ENCODE measurements at places on chromosomes 4 and X. TPM values are rescaled to one million over a fixed set of nuclear protein-coding genes. Genes with fewer than 3 reads are reported as not detected.

- no peak overlapping the region for H3K4me3 ChIP-seq
- no peaks in the 10 kb centered on the region for H3K4me1 ChIP-seq
- DNase-seq, result no peak
- no peak overlapping the region for H3K27ac ChIP-seq
- H3K36me3 ChIP-seq, result no peaks in the 10 kb centered on the region
- H3K27me3 ChIP-seq, result no peaks in the 10 kb centered on the region
These were observed 38.4 kb upstream of the SCOC start for GRCh38 chr4:140335076-140335475.

DNA sequence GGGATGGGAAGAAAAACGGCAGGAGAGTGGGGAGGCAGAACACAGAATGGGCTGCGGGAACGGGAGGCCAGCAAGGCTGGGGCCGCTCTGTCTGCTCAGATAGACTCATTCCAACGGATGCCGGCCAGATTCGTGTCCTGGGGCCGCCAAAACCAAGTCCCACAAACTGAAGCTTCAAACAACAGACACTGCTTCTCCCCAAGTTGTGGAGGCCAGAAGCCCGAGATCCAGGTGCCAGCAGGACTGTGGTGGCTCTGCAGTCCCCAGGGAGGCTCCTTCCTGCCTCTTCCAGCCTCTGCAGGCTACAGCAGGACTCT lies 100.6 kb downstream of the ADRA2C start:
- H3K4me3 ChIP-seq, result no peak overlapping the region
- no peak for DNase-seq
- H3K4me1 ChIP-seq, result no peaks in the 10 kb centered on the region
- H3K36me3 ChIP-seq, result no peaks in the 10 kb centered on the region
- H3K27ac ChIP-seq, result no peak overlapping the region

ANAPC10 gene
- total RNA-seq, result 57.1 TPM

GRCh38 chrX:149540131-149540620 lies 636 bp upstream of the EOLA1 start:
- 0 out of 2 replicates have a peak, but pooled peaks cover 2% of the 10 kb centered on the region for H3K4me1 ChIP-seq
- peak overlapping the region; percentile 61 for H3K4me3 ChIP-seq
- H3K27ac ChIP-seq, result peak overlapping the region; percentile 90
- no peaks in the 10 kb centered on the region for H3K27me3 ChIP-seq
- DNase-seq, result no peak

GALNT7 gene
- 24.7 TPM for total RNA-seq

DNA sequence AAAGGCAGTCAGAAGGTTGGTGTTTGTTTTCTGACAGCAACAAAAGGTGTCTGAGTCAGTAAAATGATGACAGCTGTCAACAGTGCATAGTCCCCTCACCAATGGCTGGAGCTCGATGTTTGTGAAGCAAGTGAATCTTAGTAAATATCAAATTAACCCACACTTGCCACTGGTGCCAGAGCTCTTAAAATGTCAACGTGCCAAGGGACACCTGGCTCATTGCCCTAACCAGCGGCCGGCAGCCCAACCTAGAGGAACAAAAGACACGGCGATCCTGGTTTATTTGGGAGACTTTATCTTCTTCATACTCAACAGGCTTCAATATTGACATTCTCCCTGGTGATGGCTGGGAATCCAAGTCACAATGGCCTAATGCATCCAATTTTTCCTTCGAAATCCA lies 143.4 kb downstream of the CPEB2 start:
- no peak overlapping the region for H3K4me3 ChIP-seq
- no peak for DNase-seq
- no peaks in the 10 kb centered on the region for H3K36me3 ChIP-seq
- no peaks in the 10 kb centered on the region for H3K27me3 ChIP-seq

GRCh38 chr4:40046311-40046980 lies 10.2 kb upstream of the N4BP2 start:
- no peak overlapping the region for H3K4me3 ChIP-seq
- no peaks in the 10 kb centered on the region for H3K4me1 ChIP-seq
- H3K27ac ChIP-seq, result no peak overlapping the region
- no peaks in the 10 kb centered on the region for H3K27me3 ChIP-seq
- DNase-seq, result no peak

- H3K4me1 ChIP-seq, result no peaks in the 10 kb centered on the region
- DNase-seq, result no peak
- H3K27ac ChIP-seq, result no peak overlapping the region
- H3K36me3 ChIP-seq, result no peaks in the 10 kb centered on the region
These were observed 81.0 kb upstream of the STIM2 start for GRCh38 chr4:26779674-26780073.

- peak; percentile 3 for DNase-seq
- H3K27ac ChIP-seq, result no peak overlapping the region
- peaks cover 3% of the 10 kb centered on the region for H3K4me1 ChIP-seq
- H3K36me3 ChIP-seq, result no peaks in the 10 kb centered on the region
These were observed 14.3 kb downstream of the MSANTD1 start for GRCh38 chr4:3263053-3263875.

- H3K27me3 ChIP-seq, result no peaks in the 10 kb centered on the region
- no peak for DNase-seq
- no peaks in the 10 kb centered on the region for H3K36me3 ChIP-seq
- H3K27ac ChIP-seq, result no peak overlapping the region
- peaks cover 14% of the 10 kb centered on the region for H3K4me1 ChIP-seq
These were observed 3.6 kb upstream of the SPP1 start for GRCh38 chr4:87971866-87972265.

DNA sequence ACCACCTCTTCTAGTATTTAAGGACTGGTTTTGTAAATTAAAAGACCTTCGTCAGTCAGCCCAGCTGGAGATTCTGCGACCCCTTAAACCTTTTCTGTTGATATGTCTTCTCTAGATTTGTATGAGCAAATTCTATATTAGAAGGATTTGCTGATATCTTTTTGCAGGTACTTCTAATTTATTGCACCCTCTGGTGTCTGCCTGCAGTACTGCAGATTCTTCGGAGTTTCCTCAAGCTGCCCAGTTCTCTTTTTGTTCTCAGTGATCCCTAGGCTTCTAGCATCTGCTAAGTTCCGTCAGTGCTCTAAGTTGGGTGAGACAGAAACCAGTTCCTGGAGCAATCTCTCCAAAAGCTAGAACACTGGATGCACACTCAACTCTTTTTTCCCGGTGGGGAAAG lies 545.2 kb downstream of the C4orf33 start:
- no peak overlapping the region for H3K4me3 ChIP-seq
- no peak overlapping the region for H3K27ac ChIP-seq
- H3K36me3 ChIP-seq, result no peaks in the 10 kb centered on the region
- no peaks in the 10 kb centered on the region for H3K4me1 ChIP-seq
- H3K27me3 ChIP-seq, result no peaks in the 10 kb centered on the region

UVSSA gene
- total RNA-seq, result 2.5 TPM

GRCh38 chrX:40207626-40208025 lies 109.9 kb upstream of the BCOR start:
- no peaks in the 10 kb centered on the region for H3K36me3 ChIP-seq
- no peak overlapping the region for H3K27ac ChIP-seq
- peak; percentile 44 for DNase-seq
- no peaks in the 10 kb centered on the region for H3K4me1 ChIP-seq
- no peaks in the 10 kb centered on the region for H3K27me3 ChIP-seq
- no peak overlapping the region for H3K4me3 ChIP-seq

DNA sequence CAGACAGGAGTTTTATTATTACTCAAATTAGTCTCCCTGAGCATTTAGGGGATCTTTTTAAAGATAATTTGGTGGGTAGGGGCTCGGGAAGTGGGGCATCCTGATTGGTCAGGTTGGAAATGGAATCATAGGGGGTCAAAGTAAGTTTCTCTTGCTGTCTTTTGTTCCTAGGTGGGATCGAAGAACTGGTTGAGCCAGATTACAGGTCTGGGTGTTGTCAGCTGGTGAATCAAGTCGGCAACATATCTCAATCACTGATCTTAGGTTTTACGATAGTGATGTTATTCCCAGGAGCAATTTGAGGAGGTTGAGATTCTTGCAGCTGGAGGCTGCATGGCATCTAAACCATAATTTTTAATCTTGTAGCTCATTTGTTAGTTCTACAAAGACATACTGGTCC lies 629.5 kb upstream of the AMOT start:
- H3K4me1 ChIP-seq, result no peaks in the 10 kb centered on the region
- H3K27ac ChIP-seq, result no peak overlapping the region
- no peaks in the 10 kb centered on the region for H3K27me3 ChIP-seq
- H3K36me3 ChIP-seq, result no peaks in the 10 kb centered on the region

DNA sequence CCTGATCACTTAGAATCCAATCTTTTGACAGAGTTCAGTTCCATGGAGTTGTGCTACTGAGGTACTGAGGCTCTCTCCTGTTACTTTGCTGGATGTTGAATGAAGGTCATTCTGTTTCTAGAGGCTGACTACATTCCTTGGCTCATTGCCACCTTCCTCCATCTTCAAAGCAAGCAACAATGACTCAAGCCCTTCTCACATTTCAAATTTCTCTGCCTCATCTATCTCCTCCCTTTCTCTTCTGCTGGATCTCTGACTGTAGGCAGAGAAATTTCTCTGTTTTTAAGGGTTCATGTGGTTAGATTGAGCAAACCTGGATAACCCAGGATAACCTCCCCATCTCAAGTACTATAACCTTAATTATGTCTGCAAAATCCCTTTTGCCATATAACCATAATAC lies 775.4 kb downstream of the STPG2 start:
- DNase-seq, result no peak
- no peak overlapping the region for H3K27ac ChIP-seq
- H3K4me3 ChIP-seq, result no peak overlapping the region
- no peaks in the 10 kb centered on the region for H3K36me3 ChIP-seq
- no peaks in the 10 kb centered on the region for H3K27me3 ChIP-seq
- no peaks in the 10 kb centered on the region for H3K4me1 ChIP-seq

UGT2B17 gene
- not detected for total RNA-seq

GRCh38 chrX:29662101-29662500 lies 553.3 kb upstream of the MAGEB2 start:
- no peaks in the 10 kb centered on the region for H3K27me3 ChIP-seq
- H3K4me1 ChIP-seq, result peaks cover 36% of the 10 kb centered on the region
- no peak overlapping the region for H3K4me3 ChIP-seq
- peak overlapping the region; percentile 97 for H3K27ac ChIP-seq

HERC5 gene
- total RNA-seq, result 4.9 TPM

- peak overlapping the region; percentile 21 for H3K27ac ChIP-seq
- H3K36me3 ChIP-seq, result no peaks in the 10 kb centered on the region
- DNase-seq, result peak; percentile 43
- H3K4me3 ChIP-seq, result peak overlapping the region; percentile 32
- peaks cover 3% of the 10 kb centered on the region for H3K4me1 ChIP-seq
- no peaks in the 10 kb centered on the region for H3K27me3 ChIP-seq
These were observed 164.0 kb downstream of the PRKX start for GRCh38 chrX:3549411-3549911.

PROM1 gene
- 0.47 TPM for total RNA-seq
